ENCODE measurements at places on chromosomes 16 and 17. TPM values are rescaled to one million over a fixed set of nuclear protein-coding genes. Genes with fewer than 3 reads are reported as not detected.

SCARF1 gene
- 0.89 TPM for total RNA-seq

ODAD4 gene
- total RNA-seq = 0.71 TPM

SLC5A10 gene
- not detected for total RNA-seq

SYCE1L gene
- total RNA-seq = not detected

WNK4 gene
- 13.6 TPM for total RNA-seq

MYH3 gene
- total RNA-seq = under 0.01 TPM

CASKIN2 gene
- total RNA-seq = 6.3 TPM

SEC14L5 gene
- 0.18 TPM for total RNA-seq

G6PC1 gene
- total RNA-seq = not detected

KLHL10 gene
- under 0.01 TPM for total RNA-seq

OGFOD3 gene
- 26.8 TPM for total RNA-seq

LRRC37A3 gene
- 2.9 TPM for total RNA-seq

METRNL gene
- total RNA-seq = 72.1 TPM

EFNB3 gene
- total RNA-seq = not detected

RUNDC3A gene
- total RNA-seq = not detected

AOC2 gene
- under 0.01 TPM for total RNA-seq

SGF29 gene
- total RNA-seq = 14.7 TPM

LCAT gene
- 6.0 TPM for total RNA-seq

OVCA2 gene
- 72.0 TPM for total RNA-seq

NATD1 gene
- total RNA-seq = 2.9 TPM

SPATA22 gene
- total RNA-seq = 0.71 TPM

LRRC37A gene
- total RNA-seq = 1.7 TPM

KCNH4 gene
- total RNA-seq = not detected

CIITA gene
- total RNA-seq = not detected

FBXO47 gene
- total RNA-seq = not detected
